ENCODE measurements at places on chromosomes 12 and 14. TPM values are rescaled to one million over a fixed set of nuclear protein-coding genes. Genes with fewer than 3 reads are reported as not detected.

MYO1H gene
- total RNA-seq = 1.0 TPM

ADAM21 gene
- total RNA-seq = not detected

GRCh38 chr12:50402264-50403000, 1.7 kb downstream of the LARP4 start:
- no peak for ATAC-seq

DNA sequence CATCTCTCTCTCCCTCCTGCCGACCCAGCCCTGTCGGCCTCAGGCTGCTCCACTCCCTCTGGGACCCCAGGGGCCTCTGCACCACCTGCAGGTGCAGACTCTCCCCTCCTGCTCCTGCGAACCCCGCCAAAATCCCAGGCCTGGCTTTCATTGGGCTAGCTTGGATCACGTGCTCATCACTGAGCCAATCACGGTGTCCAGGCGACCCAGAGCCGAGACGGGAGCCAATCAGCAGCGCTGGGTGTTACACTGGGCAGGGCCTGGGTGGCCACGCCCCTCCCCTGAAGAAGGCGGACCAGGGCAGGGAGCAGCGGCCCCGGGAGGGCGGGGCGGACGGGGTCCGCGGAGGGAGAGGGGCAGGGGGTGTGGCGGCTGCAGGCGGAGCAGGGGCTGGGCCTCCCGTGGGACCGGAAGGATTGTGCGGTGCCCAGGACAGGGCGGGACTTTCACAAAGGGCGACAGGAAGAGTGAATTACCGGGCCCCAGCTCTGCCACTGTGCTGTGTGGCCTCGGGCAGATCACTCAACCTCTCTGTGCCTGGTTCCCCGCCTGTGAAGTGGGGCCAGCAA, 66.6 kb upstream of the FBRSL1 start:
- ATAC-seq = peak; percentile 46

- no peak for ATAC-seq
Observed at GRCh38 chr14:60845523-60845922, 111.0 kb downstream of the MNAT1 start.

DNA sequence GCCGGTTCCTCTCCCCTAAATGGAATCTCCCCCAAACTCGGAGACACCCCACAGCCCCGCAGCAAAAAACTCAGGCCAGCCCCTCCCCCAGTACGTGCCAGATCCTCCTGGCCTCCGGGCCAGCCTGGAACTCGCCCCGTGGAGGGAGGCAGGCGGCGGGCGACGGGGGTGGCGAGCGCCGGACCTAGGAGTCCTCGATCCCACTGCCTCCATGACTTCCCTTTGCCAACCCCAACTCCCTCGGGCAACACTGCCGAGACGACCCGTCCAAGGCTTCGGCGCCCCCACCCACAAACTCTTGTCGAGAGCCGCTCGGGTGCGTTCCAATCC, 400 bp downstream of the ADCY6 start:
- peak; percentile 25 for ATAC-seq

DNA sequence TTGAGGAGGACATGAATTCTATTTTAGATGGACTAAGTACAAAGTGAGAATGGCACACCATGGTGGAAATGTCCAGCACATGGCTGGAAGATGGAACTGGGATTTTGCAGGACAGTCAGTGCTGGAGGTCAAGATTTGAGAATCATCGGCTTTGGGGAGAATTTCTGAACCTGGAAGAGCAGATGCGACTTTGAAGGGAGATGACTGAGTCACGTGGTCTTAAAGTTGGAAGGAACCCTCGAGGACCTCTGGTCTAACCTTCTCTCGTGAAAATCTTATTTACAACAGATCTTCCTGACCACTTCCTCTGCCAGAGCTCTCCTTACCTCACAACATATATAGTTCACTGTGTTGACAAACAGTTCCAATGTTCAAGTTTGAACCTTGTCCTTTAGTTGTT, 415.4 kb downstream of the ATP23 start:
- no peak for ATAC-seq

- peak; percentile 32 for ATAC-seq
Observed at GRCh38 chr14:77613201-77613600, 3.2 kb downstream of the SPTLC2 start.

ZDHHC22 gene
- total RNA-seq = not detected

DNA sequence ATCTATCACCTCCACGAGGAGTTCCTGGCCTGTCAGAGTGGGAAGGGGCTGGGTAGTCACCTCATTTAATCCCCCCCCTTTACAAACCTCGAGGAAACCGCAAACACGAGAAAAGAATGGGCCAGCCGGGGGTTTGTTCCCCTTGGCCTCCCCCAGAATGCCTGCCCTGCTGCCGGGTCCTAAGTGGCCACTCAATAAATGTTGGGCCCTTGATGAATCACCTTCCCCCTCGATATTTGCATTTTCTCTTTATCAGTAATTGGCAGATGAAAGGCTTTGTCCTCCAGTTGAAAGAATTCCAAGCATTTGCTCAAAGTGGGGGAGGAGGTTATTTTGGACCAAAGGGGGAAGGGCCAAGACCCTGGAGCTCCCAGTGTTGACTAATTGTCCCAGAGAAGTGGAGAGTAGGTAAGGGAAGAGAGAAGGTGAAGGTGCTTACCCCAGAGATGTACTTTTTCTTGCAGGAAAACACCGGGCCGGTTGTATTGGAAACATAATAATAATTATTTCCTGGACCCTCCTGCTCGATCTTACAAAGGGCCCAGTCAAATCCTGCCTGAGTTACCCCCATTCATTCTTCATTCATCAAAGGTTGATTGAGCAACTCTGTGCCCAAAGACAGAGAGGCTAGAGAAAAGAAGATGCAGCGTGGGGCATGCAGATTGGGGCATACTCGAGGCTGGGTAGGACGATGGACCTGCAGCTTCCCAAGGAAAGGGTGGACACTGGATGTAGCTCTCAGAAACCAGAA, 1.9 kb upstream of the KDM2B start:
- no peak for ATAC-seq

KRT78 gene
- 291 TPM for total RNA-seq

DNA sequence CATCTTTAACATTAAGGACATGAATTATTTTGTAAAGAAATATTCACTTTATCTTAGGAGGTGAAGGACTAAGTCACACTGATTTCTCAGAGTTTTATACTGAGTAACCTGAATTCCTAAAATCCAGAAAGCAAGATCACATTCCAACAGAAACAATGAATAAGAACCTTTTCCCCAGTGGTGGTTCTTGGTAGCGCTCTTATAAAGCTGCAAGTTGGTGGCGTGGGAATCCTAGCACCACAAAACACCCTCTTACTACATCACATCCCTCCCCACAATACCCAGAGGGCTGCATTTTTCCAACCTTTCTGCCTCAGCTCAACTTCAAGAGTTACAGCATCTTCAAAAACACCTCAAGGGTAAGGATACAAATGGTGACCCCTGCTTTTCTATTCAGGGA, 44.0 kb upstream of the SMUG1 start:
- ATAC-seq = no peak

DNA sequence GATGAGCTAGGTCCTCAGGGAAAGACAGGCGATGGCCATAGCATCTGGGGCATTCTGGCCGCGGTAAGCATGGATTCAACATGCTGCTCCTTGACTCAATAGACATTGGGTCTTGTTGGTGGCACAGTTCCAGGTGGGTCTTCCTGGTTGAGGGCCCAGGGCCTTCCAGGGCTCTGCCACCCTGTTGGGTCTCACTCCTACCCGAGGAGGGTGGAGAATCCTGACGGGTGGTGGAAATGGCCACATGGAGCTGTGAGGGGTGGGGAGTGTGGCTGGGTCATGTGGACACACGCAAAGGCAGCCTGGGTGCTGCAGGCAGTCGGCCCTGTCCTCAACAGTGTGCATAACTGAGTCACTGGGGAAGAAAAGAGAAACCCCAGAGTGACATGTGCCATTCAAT, 148.1 kb downstream of the KIF26A start:
- no peak for ATAC-seq

TBC1D30 gene
- total RNA-seq = 0.72 TPM

- ATAC-seq = no peak
Observed at GRCh38 chr14:50835280-50835679, 4.3 kb upstream of the NIN start.

GRCh38 chr12:88375306-88376305, 204.7 kb downstream of the KITLG start:
- ATAC-seq = peak; percentile 87

DNA sequence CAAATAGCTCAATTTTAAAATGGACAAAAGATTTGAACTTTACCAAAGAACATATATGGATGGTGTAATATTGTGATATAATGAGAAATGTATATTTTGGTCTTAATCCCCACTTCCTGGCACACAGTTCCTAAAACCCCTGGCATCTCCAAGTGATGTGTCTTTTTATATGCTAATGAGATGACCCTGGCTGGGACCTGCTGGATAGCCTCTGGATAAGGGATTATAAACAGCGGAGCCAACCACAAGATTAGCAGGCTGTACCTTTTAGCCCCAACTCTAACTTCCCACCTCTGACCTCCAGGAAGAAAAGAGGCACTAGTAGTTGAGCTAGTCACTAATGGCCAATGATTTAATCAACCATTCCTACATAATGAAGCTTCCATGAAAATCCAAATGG, 130.0 kb downstream of the DPF3 start:
- no peak for ATAC-seq

GRCh38 chr14:45120096-45120495, 14.2 kb downstream of the FKBP3 start:
- no peak for ATAC-seq

All from esophagus mucosa (tissue), 1 donor.